ENCODE measurements at places on chromosomes 13 and 19. TPM values are rescaled to one million over a fixed set of nuclear protein-coding genes. Genes with fewer than 3 reads are reported as not detected.

Gene SHISA7
- not detected for total RNA-seq

Gene FAM83E
- total RNA-seq: 0.94 TPM

Gene NANOS3
- 0.94 TPM for total RNA-seq

Gene MRI1
- total RNA-seq: 26.1 TPM

Gene OR7D2
- total RNA-seq: not detected

Gene MIER2
- total RNA-seq: 35.4 TPM

Gene ACP7
- 0.06 TPM for total RNA-seq

Gene CYP4F2
- total RNA-seq: not detected

Gene NLRP7
- total RNA-seq: not detected

Gene ZNF554
- 2.3 TPM for total RNA-seq

Gene GRIN3B
- total RNA-seq: 0.97 TPM

Gene PRR36
- total RNA-seq: 0.13 TPM

Gene CCDC8
- total RNA-seq: 0.19 TPM

Gene HAUS8
- total RNA-seq: 4.2 TPM

Gene OPA3
- total RNA-seq: 4.7 TPM

Gene EPSTI1
- total RNA-seq: 1.9 TPM

Gene CYP2F1
- not detected for total RNA-seq
